Right atrium auricular region (tissue), 2 donors: ENCODE measurements at places on chromosomes 1 and 21. TPM values are rescaled to one million over a fixed set of nuclear protein-coding genes. Genes with fewer than 3 reads are reported as not detected.

The TBX19 gene
- 0.30 TPM for total RNA-seq

- peak overlapping the region; percentile 66 for H3K27ac ChIP-seq
- H3K4me3 ChIP-seq, result no peak overlapping the region
- DNase-seq, result no peak
- H3K4me1 ChIP-seq, result no peaks in the 10 kb centered on the region
- H3K36me3 ChIP-seq, result no peaks in the 10 kb centered on the region
Measured at GRCh38 chr1:204149635-204150565, 1.9 kb downstream of the ETNK2 start.

- H3K27ac ChIP-seq, result no peak overlapping the region
- H3K4me3 ChIP-seq, result no peak overlapping the region
- no peaks in the 10 kb centered on the region for H3K4me1 ChIP-seq
- no peak for DNase-seq
- H3K36me3 ChIP-seq, result no peaks in the 10 kb centered on the region
Measured at GRCh38 chr1:217419194-217419551, 211.7 kb downstream of the GPATCH2 start.

DNA sequence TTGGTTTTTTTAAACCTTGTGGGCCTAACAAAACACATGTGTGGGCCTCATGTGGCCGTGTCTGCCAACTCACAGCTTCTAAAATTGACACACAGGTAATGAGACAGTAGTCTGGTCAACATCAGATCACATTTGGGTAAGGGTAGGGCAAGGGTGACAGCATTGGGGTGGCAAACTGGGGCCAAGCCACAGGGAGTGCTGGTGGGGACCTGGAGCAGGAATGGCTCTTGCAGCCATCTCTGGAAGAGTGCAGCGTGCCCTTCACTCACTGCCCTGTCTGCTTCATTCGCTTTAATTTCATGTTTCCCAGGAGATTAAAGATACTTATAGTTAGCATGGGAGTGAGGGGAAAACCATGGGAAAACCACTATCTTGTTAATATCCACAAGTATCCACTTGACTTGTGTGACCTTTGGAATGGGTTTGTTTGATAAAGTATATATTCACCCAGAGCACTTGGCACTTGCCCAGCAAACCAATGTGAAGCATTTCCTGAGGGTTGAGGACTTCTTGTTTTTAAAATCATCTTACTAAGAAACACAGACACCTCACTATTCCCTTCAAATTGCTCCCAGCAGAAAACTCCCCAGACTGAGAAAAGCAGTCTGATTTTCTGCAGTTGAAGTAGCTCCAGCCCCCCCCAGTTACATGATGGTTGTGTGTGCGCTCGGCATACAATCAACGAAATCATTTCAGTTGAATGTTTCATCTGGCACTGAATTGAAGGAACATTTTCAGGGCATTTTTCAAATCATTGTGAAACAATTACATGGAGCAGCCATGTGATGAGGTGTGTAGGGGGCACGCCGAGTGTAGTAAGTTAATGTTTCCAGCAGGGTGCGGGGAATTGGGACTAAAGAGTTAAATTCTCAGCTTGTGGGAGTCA lies 175.7 kb downstream of the VPS13D start:
- peak overlapping the region; percentile 44 for H3K27ac ChIP-seq
- H3K36me3 ChIP-seq, result peaks cover 45% of the 10 kb centered on the region
- no peak overlapping the region for H3K4me3 ChIP-seq
- H3K4me1 ChIP-seq, result no peaks in the 10 kb centered on the region
- H3K27me3 ChIP-seq, result no peaks in the 10 kb centered on the region

DNA sequence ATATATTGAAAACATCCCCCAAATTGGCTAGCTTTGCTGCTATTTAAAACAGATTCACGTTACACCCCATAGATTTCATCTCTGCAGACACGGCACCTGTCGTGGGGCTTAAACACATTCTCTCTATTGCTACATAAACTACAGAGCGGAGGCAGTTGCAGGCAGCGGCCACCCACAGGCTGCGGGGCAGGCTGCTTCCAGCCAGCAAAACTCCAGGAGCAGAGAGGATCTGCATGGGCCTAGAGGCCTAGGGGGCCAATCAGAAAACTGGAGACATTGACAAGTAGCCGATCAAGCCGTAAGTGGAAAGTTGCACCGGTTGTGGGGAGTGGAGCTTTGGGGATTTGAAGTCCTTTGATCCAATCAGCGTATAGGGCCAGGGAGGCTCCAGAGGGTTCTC lies 129.0 kb upstream of the KLHDC7A start:
- no peak overlapping the region for H3K4me3 ChIP-seq
- H3K36me3 ChIP-seq, result no peaks in the 10 kb centered on the region
- no peak for DNase-seq
- no peaks in the 10 kb centered on the region for H3K27me3 ChIP-seq
- H3K27ac ChIP-seq, result no peak overlapping the region
- H3K4me1 ChIP-seq, result no peaks in the 10 kb centered on the region

DNA sequence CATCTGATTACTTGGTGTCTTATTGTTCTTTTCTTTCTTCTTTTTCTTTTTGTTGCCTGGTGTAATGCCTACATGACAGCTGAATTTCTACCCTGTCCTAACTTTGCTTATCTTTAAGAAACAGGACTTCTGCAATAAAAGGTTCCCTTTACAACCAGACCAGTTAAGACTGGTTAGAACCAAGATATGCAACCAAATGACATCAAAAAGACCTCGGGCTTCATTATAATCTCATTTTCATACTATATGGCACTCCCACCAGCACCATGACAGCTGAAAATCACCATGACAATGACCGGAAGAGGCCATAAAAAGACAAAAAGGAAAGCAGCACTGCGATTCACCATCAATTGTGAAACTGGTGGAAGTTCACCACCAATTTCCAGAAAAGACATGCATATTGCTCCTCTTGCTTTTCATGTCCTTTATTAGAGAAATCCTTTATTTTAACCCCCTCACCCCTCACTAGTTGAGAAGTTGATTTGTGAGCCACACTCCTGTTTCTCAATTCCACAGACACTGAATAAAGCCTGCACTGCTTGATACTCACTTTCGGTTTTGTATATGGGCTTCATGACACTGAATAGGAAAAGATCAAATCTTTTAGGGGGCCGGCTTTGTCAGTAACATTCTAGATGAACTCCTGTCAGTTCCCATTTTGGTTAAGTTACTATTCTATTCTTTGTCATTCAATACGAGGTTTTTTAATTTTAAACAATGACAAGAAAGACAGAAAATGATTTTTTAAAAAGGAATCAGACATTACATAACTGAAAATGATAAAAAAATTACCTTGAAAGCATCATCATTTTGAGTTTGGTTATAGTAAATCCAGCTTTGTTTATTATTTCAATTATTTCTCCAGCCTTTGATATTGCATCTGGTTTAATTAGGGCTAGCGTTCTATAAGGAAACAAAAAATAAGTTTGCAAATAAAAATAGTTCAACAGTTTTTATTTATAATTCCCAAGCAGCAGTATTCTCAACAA lies 58.1 kb downstream of the NME7 start:
- DNase-seq, result no peak
- H3K4me1 ChIP-seq, result no peaks in the 10 kb centered on the region
- no peak overlapping the region for H3K4me3 ChIP-seq
- peaks cover 3% of the 10 kb centered on the region for H3K36me3 ChIP-seq
- H3K27me3 ChIP-seq, result no peaks in the 10 kb centered on the region

DNA sequence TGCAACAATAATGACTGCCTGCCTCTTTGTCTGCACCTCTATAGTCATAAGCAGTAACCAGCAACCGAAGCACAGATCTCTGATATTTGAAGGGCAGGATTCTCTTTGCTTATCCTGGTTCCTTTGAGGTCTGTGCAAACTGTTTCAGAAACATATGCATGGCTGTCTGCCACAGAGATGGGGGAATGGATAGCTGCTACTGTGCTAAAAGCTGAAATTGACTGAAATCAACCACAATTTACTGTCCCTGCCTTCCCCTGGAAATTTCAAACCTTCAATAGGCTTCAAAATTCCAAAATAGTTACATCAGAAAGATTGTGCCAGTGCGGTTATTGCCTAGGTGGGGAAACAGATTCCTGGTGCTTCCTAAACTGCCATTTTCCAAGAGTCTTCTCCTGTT lies 136.8 kb upstream of the GORAB start:
- no peak for DNase-seq
- H3K4me3 ChIP-seq, result no peak overlapping the region
- no peaks in the 10 kb centered on the region for H3K27me3 ChIP-seq
- H3K4me1 ChIP-seq, result no peaks in the 10 kb centered on the region
- no peak overlapping the region for H3K27ac ChIP-seq
- no peaks in the 10 kb centered on the region for H3K36me3 ChIP-seq

DNA sequence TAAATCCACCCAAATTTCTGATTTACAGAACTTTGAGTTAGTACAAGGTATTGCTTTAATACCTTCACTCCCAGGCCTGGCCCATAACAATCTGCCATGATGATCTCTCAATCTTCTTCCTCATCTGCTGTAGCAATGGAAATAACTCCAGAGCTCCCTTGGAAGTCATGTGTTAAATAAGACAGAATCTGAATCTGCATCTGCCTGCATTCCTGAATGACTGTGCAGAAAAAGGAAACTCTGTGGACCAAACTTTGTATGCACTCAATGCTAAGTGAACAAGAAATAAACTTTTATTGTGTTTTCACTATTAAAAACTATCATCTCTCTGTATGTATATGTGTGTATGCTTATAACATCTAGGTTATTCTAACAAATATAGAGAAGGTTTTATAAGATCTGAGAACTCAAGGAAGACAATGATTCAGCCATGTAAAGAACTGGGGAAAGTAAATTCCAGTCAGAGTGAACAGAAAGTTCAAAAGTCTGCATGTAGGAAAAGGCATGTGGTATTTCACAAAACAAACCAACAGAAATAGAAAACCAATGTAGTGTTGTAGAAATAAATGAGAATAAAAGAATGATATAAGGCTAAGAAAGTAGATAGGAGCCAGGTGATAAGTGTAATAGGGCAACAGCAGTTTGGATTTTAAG lies 390.2 kb downstream of the USH2A start:
- no peak for DNase-seq
- no peak overlapping the region for H3K4me3 ChIP-seq
- no peak overlapping the region for H3K27ac ChIP-seq
- H3K4me1 ChIP-seq, result no peaks in the 10 kb centered on the region
- H3K27me3 ChIP-seq, result no peaks in the 10 kb centered on the region

GRCh38 chr1:214187121-214187900 lies 93.6 kb upstream of the SMYD2 start:
- peaks cover 14% of the 10 kb centered on the region for H3K27me3 ChIP-seq
- no peak overlapping the region for H3K27ac ChIP-seq
- H3K4me1 ChIP-seq, result no peaks in the 10 kb centered on the region
- no peak for DNase-seq
- peak overlapping the region; percentile 23 for H3K4me3 ChIP-seq

DNA sequence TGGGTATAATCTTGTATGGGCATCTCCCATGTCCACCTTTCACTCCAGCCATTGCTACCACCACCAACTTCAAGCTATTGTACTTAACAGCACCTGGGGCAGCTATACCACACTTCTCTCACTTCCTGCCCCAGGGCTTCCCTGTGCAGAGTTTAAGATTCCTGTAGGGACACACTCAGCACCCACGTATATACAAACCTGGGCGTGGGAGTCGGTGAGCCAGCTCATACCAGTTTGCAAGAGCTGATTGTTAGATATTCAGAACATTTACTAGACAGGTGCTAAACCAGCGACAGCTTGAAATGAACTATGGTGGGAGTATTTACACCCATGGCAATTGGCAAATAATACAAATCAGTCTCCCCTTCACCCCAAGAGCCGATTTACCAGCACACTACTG lies 114.8 kb upstream of the CSF3R start:
- DNase-seq, result no peak
- H3K36me3 ChIP-seq, result no peaks in the 10 kb centered on the region
- H3K4me3 ChIP-seq, result no peak overlapping the region
- H3K4me1 ChIP-seq, result no peaks in the 10 kb centered on the region
- no peak overlapping the region for H3K27ac ChIP-seq
- H3K27me3 ChIP-seq, result no peaks in the 10 kb centered on the region

GRCh38 chr1:92538048-92538412 lies 51.3 kb upstream of the GFI1 start:
- H3K4me1 ChIP-seq, result no peaks in the 10 kb centered on the region
- no peaks in the 10 kb centered on the region for H3K27me3 ChIP-seq
- no peaks in the 10 kb centered on the region for H3K36me3 ChIP-seq
- no peak for DNase-seq
- no peak overlapping the region for H3K4me3 ChIP-seq
